ENCODE measurements at places on chromosomes 3 and 15.

GRCh38 chr3:144049374-144049773 is 77.8 kb downstream of the DIPK2A start:
- DNase-seq, result no peak

DNA sequence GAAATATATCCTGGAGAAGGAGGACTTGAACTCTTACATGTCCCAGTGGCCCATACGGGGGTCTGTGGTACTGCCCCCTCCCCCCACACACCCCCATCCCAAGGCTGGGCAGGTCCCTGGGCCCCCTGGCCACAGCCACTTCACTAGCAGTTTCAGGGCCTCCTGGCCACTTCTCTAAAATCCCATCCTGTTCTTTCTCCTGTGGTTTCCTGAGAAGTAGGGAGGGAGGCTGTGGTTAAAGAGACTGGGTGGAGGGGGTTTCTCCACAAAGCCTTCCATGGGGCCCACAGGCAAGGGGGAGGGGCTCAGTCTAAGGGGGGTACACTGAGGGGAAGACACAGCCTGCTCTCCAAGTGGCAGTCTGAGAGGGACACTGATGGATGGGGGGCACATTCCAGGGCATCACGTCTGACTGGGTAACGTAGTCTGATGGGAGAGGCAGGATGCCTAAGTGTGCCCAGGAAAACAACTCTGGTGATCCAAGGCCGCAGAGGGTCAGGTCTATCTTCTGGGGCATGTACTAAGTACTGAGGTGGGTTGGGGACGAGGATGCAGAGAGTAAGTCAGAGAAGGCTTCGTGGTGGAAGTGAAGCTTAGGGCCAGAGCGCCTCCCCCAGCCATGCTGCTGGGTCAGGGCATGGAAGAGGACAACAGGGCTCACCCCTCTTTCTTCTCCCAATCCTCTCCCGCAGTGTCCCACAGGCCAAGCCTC is 48.0 kb upstream of the C15orf39 start:
- DNase-seq, result no peak

- DNase-seq, result no peak
Observed at GRCh38 chr15:87981969-87982368, 274.6 kb downstream of the NTRK3 start.

- no peak for DNase-seq
Observed at GRCh38 chr15:69763831-69764230, 311.2 kb downstream of the RPLP1 start.

DNA sequence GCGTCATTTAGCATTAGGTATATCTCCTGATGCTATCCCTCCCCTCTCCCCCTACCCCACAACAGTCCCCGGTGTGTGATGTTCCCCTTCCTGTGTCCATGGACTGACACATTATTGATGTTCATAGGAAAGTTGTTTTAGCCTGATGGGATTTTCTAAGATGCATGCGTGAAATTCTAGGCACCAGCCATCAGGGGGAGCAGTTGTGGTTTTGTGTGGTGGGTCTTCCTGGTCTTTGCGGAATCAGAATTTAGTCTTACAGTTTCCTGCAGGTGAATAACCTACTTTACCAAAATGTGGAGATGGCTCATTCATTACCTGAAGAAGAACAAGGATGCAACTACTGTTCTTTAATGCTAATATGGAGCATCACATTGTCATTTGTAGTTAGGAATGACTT is 455.0 kb upstream of the THBS1 start:
- DNase-seq, result no peak

GRCh38 chr3:193761969-193762368 is 169.0 kb downstream of the OPA1 start:
- no peak for DNase-seq

DNA sequence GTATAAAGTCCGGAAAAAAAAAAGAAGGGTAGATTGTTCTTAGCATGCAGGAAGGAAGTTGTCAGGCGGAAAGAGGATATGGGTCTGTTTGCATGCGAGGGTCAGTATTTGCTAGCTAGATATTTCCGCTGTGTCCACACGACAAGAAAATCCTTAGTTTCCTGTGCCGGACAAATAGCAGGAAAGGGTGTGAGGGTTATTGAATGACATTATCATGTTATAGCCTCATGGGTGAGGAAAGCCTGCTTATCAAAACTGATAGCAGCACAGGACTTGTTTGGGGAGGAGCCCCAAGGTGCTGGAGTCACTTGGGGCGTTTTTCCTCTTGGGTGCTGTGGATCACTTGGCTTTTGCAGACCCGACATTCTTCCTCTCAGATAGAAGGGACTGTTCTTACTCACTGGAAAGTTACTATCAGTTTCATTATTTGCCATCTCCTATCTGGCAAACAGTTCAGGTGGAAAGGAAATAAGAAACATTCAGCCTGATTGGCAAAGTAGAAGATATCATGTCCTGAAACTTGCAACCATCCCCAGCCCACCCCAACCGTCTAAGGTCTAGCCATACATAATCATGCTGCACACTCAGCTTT is 127.2 kb upstream of the DPH6 start:
- DNase-seq, result no peak

DNA sequence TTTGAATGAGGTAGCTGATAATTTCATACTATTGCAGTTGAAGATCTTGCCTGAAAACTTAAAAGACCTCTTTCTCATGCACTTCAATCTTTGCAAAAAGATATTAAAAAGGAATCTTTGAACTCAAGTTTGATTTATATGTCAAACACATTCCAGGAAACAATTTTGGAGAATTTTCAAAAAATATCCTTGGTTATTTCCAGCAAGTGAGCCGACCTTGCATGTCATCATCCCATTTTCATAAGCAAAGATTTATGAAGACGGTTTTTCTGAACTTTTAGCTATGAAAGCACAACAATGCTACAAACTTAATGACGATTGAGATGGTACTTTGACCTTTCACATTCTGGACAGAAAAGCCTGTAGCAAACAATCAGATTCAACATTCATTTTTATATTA is 95.6 kb downstream of the RFX7 start:
- no peak for DNase-seq

GRCh38 chr3:106338582-106339214 is 469.9 kb upstream of the CBLB start:
- no peak for DNase-seq

GRCh38 chr3:166533740-166534139 is 696.5 kb upstream of the BCHE start:
- no peak for DNase-seq

DNA sequence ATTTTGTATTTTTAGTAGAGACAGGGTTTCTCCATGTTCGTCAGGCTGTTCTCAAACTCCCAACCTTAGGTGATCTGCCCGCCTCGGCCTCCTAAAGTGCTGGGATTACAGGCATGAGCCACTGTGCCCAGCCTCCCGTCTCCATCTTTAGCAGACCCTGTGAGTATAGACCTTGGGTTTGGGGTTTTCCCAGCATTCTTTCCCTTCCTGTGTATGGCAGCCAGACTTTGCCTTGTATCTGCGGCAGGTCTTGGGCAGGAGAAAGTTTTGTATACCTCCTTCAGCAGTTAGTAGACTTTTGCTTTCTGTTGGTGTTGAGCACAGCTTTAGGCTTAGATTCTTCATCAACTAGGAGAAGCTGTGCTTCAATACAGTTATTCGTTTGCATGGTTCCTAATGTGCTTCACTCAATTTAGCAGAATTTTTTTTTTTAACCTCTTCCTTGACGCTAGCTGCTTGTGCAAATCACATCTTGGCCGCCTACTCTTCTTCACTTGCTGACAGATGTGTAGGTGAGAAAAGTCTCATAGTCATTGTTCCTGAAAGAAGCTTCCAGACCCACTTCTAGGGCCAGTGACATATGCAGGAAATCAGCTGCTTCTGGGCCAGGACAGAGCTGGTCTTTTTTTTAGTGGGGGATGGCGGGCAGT is 38.4 kb downstream of the MAP2K1 start:
- DNase-seq, result no peak

DNA sequence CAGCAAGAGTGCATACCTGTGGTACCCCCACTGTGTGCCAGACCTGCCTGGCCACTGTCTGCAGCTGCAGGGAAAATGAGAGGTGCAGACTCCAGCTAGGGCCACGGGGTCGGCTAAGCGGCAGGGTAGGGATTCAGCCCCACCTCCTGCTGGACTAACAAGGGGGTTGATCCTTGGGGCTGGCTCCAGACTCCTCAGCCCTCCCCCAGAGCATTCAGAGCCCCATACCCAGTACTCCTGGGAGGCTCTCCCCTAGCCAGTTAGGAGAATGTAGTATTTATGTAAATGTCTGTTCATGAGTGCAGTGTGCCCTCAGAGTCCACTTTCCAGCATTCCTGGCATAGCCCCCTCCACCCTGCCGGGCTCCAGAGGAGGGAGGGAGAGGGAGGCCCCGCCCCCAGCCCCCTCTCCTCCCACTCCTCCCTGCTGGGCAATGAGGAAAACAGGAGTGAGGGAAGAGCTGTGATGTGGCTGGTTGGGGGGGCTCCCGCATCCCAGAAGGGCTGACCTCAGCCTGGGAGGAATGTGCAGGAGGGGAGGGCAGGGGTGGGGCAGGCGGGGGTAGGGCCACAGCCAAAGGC is 4.5 kb upstream of the SEMA3B start:
- DNase-seq, result no peak

DNA sequence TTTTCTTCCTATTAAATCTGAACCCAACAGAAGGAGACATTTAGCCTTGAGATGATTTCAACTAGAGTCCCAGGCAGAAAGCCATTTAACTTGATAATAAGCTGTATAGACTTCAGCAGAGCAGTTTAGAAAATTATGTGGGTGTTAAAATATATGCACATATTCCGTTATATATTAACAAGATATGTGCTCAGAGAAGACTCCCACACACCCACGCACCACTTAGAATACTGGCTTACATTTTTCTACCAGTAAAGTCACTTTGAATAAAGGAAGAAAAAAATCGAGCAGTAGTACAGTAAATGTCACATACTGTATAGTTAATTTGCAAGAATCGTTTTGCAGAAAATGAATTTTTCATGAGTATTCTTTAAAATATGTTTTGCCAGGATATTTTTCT is 599.3 kb downstream of the FGF12 start:
- DNase-seq, result no peak

DNA sequence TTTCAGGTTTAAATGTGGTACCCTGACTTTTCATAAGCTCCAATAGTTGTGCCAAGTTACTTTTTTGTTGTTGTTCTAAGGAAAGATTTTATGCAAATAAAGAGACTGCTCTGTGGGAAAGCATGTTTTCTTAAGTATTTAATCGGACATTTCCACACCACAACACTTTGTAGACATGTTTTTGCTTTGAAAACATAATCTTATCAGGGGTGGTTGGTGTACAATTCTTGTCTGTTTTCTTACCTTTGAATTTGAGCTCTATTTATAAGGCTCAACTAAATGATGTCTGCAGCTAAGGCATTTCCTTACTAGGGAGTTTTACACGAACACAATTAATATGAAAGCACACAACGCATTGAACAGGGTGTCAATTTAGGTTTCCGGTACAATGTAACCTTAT is 81.5 kb upstream of the CDIN1 start:
- no peak for DNase-seq

GRCh38 chr15:61049934-61050333 is 179.2 kb downstream of the RORA start:
- no peak for DNase-seq

DNA sequence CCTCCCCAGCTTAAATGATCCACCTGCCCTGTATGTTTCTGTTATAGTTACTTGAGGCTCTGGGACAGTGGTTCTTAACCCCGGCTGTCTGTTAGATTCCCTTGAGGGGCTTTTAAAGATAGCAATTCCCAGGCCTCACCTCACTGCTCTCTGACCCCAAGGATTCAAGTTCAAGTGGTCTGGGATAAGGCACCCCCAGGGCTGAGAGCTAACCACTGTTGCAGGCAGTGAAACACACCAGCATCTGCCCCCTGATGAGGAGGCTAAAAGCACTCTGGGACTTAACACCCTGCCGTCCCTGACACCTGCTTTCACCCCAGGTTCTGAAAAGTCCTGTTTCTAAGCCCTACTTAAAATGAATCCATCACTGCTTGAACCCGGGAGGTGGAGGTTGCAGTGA is 103.7 kb downstream of the LRRK1 start:
- DNase-seq, result no peak

DNA sequence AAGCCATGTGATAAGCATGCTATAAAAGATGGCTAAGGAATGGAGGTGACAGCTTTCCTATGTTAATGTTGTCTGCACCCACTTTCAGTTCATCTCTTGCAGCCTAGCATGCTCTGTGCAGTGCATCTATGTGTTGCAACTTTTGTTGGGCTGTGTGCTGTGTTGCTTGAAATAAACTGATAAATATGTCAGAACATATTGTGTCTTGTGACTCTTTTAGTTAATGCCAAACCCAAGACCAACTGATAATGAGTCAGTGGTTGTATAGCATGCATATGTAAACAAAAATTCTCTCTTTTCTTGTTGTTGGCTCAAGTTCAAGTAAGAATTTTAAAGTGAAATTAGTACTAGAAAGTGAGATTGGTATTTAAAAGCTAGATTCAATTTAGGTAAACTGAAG is 37.0 kb upstream of the SCN10A start:
- no peak for DNase-seq

DNA sequence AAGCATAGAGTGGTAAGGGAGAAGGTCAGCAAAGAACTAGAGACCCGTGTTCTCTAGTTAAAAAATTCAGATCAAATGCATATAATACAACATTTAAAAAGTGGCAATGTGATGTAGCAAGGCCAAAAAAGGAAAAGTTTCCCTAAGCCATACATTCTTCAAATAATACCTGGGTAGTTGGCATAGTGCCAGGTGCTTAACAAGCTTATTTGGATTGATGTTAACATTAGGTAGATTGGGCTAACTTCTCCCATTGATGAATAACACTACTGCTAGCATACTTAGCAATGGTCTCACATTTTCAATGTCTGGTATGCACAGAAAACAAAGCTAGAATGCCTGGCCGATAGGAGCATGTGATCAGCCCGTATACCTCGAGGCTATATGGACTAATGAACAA is 283.6 kb upstream of the RARB start:
- DNase-seq, result no peak

DNA sequence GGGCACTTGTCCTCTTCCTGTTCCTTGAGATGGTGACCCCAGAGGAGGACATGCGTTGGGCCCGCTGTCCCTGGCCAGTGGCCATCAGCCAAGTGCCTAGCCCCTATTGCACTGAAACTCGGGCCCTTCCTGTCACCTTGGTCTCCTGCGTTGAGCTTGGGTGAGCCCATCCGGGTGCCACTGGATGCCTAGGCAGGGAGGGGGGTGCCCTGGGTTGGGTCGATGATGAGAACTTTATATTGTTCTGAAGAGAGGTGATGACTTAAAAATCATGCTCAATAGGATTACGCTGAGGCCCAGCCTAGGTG is 221.8 kb downstream of the SNRPN start:
- no peak for DNase-seq

- DNase-seq, result no peak
Observed at GRCh38 chr3:135237371-135238143, 442.5 kb downstream of the EPHB1 start.

DNA sequence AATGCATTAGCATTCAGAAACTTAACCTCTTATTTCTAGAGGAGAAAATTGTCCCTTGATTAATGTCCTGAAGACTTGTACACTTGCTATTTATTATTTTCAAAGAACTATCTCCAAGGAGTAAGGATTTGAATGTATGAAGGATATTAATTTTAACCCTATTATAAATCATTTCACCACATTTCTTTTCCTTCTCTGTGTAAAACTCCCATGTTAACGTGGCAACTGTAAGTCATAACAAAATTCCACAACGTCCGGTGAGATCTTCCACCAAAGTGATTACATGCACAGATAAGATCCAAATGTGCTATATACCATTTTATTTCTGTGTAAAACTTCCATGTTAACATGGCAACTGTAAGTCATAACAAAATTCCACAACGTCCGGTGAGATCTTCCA is 229.1 kb upstream of the ARHGEF26 start:
- no peak for DNase-seq
